ENCODE measurements at places on chromosomes 5 and 9.

- peak; percentile 65 for DNase-seq
These were observed 178.8 kb downstream of the CSNK1G3 start for GRCh38 chr5:123690821-123691220.

DNA sequence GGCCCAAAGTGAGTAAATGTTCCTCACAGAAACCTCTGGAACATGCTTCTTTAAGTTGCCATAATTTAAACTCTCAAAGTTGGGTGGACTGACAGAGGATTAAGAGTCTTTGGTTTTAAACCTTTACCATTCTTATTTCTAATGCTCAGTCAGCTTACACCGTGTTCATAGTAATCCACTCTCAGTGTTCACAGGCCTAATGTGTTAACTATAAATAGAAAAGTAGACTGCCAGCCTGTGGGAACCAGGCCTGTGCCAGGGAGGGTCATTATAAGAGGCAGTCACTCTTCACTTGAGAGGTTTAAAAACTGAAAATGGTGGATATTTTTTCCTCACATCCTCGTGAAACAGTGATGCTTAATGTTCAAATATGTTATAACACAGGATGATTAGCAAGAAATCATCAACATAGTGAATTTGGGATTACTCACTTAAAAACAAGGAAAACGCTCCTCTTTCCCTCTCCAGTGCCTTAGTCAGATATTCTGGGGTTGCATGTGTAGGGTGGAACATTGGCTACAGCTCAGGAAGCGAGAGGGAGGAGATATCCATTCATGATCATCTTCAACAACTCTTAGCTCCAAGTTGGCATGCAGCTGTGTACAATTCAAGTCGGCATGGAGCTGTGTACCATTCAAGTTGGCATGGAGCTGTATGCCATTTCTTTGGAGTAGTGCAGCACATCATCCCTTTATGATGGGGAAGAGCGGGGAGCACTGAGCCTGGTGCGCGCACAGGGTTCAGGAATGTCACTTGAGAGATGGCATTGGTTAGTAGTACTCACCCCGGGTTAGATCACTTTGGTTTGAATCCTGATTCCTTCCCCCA lies 65.8 kb downstream of the KIAA1958 start:
- DNase-seq: no peak

DNA sequence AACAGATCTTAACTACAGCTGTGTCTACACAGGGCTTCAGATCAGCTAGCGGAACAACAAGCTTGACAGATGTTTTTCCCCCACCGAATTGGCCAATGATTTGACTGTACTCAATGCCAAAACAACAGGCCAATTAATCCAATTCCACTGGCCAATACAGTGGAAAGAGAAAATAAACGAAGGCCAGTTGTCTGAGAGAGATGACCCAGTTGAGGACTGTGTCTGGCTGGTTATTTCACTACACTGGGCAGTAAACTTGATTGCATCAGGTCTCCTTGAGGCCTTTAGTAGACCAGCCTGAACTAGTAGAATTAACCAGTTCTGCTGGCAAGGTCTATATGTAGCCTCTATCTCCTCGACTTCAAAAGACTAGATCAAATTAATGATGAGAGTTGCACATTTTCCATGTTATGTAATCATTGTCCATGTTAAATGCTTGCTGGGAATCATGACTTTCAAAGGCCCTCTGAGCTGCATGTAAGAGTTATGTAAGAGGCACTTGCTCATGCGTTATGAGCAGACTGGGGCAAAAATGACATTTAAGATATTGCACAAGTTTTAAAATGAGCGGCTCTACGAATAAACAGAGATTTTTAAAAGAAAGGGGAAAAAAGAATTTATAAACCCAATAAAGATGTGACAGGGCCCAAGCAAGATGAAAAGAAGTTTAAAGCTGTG lies 28.3 kb downstream of the SMIM23 start:
- no peak for DNase-seq

GRCh38 chr5:55427157-55427556 lies 107.6 kb downstream of the PLPP1 start:
- DNase-seq: peak; percentile 48

DNA sequence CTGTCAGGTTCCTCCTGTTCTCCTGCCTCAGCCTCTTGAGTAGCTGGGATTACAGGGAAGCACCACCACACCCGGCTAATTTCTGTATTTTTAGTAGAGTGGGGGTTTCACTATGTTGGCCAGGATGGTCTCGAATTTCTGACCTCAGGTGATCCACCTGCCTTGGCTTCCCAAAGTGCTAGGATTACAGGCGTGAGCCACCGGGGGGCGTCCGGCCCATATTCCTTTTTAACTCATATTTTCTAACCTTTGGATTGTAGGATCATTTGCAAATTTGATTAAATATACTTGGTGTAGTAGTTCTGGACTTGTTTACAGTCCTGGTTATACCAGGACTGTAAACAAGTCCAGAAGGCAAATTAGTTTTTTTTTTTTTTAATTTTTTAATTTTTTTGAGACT lies 4.3 kb downstream of the TCERG1 start:
- no peak for DNase-seq

DNA sequence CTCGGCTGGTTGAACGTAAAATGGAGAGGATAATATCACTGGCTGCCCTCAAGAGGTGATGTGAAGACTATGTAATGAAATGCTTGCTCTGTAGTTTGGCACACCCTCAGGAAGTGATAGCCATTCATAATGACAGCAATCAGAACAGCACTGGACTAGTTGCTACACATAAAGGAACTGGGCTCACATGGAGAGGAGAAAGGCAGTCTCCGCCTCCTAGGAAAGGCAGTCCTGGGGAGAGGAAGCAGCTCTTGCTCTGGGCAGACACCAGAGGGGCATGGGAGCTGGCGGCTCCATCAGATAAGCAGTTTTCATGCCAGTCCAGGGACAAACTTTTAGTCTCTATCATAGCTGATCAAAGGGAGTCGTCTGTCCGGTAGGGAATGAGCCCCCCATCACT lies 46.9 kb downstream of the ARHGEF37 start:
- no peak for DNase-seq

- no peak for DNase-seq
These were observed 210.8 kb downstream of the CWC27 start for GRCh38 chr5:64979531-64979930.

DNA sequence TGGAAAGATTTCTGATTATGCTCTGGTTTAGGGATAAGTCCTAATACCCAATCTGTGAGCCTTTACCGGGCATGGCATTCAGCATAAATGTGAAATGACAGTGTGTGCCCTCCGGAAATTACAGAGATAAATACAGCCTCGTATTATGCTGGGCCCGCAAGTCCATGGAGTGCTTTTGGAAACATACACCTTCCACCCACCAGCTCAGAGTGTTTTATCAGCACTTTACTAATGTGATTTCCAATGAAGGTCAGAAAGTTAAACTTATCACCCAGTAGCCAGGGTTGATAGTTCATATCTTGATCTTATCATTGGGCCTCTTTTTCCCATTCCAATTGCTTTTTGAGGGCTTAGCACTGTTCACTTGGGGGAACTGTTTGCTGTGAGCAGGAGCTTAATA lies 94.8 kb downstream of the SGCD start:
- DNase-seq: no peak

GRCh38 chr9:3200331-3200774 lies 325.4 kb downstream of the RFX3 start:
- peak; percentile 80 for DNase-seq

GRCh38 chr5:1100664-1101574 lies 10.9 kb downstream of the SLC12A7 start:
- no peak for DNase-seq

GRCh38 chr5:89878140-89879132 lies 531.1 kb downstream of the CETN3 start:
- peak; percentile 93 for DNase-seq

GRCh38 chr5:96093890-96094381 lies 132.3 kb upstream of the ELL2 start:
- no peak for DNase-seq

DNA sequence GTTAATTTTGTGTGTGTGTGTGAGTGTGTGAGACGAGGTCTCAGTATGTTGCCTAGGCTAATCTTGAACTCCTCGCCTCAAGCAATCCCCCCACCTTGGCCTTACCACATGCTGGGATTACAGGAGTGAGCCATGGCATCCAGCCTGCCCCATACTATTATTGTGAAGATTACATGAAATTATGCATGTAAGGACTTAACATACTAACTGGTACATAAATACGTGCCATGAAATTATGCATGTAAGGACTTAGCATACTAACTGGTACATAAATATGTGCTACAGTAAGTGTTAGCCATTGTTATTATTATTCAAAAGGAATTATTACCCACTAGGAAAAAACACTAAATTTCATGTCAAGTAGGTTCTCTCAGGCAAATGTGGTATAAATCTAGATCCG lies 16.2 kb downstream of the DMGDH start:
- no peak for DNase-seq

GRCh38 chr5:57896576-57896975 lies 414.0 kb upstream of the ACTBL2 start:
- no peak for DNase-seq

GRCh38 chr5:1820381-1820780 lies 19.2 kb downstream of the NDUFS6 start:
- no peak for DNase-seq

- DNase-seq: no peak
These were observed 61.2 kb downstream of the TMEM232 start for GRCh38 chr5:110665184-110665726.

DNA sequence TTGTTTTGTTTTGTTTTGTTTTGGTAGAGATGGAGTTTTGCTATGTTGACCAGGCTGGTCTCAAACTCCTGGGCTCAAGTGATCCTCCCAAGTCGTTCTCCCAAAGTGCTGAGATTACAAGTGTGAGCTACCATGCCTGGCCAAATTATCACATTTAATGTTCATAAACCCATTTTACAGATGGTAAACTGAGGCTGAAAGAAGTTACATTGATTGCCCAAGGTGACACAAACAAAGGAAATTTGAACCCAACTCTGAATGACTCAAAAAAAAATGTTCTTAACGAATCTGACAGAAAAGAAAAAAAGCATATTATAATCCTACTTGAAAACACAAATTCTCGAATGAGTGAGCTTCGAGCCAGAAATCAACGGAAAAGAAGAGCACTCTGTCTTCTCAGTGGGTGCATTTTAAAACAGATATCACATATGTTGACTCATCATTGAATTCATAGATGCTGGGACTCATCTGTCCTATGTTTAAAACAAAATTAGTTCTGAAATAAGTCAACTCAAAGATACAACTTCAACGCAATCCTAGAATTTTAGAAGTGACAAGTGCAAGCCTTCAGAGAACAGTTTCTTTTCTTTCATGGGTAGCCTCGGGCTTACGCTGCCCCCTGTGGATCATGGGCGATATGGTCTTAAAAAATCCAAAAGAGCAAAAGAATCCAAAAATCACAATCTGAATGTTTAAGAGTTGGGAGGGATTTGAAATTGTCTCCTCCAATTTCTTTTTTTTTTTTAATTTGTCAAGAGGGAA lies 28.4 kb downstream of the TIMD4 start:
- no peak for DNase-seq

- DNase-seq: peak; percentile 95
These were observed 403.0 kb downstream of the ZNF608 start for GRCh38 chr5:124343451-124343867.

DNA sequence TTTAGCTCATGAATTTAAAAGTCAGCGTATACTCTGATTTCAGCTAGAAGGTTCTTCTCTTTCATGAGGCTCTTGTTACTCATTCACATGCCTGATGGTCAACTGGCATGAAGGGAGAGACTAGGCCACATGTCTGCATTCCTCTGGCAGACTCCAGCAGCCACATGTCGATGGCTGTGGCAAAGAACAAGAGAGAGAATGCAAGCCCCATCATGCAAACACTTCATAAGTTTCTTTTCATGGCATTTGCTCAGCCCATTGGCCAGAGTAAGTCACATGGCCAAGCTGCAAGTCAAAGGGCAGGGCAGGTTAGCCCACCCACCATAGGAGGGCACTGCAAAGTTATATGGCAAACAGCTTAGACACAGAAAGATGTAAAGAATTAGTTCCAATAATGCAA lies 5.4 kb downstream of the KCNV2 start:
- peak; percentile 89 for DNase-seq

DNA sequence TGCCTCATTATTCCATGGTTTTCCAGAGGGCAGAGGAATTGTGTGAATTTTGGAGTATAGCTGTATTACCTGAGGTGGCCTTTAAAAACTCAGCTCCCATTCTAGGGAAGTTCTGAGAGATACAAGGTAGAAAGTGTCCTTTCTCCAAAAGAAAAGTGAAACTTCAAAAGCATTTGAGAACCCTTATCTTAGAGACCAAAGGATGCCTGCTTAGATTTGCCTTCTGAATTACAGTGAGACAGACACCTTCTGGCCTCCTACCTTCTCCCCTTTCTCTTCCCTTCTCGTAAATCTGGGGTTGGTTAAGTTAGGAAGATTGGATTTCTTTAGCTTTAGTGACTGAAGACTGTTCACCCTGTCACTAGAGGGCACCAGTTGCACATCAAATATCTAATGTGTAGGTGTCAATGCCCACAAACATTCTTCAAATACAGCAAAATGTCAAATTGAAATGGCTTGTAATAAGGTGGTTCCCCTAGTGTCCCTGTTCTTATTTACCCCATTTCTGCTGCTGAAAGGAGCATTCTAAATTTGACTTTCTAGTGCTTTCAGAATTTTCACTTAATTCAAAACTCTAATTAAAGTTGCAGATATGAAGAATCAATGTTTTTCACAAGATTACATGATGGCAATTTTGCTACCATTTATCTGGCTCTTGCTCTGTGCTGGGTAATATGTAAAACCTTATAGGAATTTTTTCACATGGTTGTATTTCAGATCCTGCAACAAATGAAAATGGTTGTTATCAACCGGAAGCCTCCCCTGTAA lies 46.7 kb downstream of the PRRC1 start:
- peak; percentile 57 for DNase-seq

GRCh38 chr5:122312591-122313406 lies 762 bp downstream of the SNCAIP start:
- peak; percentile 32 for DNase-seq

DNA sequence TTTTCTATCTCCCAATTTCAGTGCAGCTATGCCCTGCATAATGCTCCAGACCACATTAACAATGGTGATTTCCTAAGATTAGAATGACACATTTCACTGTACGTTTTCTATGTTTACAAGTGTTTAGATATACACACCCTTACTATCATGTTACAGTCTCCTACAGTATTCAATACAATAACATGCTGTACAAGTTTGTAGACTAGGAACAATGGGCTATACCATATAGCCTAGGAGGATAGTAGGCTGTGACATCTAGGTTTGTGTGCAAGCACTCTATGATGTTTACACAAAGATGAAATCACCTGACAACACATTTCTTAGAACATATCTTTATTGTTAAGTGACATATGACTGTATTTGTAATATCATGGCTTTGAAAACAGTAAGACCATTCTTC lies 1435.6 kb upstream of the NUDT12 start:
- DNase-seq: no peak

GRCh38 chr9:76135902-76136301 lies 245.4 kb downstream of the PCSK5 start:
- no peak for DNase-seq

DNA sequence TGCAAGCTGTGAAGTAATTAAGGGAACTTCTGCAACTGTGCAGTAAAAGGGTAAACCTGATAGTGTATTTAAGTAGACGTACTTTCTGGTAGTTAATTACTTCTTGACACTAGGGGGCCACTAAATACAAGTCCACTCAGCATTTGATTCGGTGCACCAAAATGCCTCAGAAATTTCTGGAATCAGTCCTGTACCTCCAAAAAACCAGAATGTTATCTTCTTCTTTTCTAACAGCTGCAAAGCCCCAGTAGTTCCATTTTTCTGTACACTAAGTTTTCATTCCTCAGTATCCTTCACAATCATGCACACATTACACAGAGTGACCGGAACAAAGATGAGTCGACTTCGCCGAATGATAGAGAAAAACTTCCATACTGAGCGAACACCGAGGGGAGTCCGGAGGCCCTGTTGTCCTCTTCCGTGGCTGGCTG lies 484 bp downstream of the GFM2 start:
- peak; percentile 17 for DNase-seq

- no peak for DNase-seq
These were observed 6.5 kb downstream of the ARL14EPL start for GRCh38 chr5:116038817-116039216.

Data from fibroblast of skin of abdomen (primary cell).